Fibroblast of skin of left quadriceps (primary cell): ENCODE measurements at places on chromosomes 4 and X.

DNA sequence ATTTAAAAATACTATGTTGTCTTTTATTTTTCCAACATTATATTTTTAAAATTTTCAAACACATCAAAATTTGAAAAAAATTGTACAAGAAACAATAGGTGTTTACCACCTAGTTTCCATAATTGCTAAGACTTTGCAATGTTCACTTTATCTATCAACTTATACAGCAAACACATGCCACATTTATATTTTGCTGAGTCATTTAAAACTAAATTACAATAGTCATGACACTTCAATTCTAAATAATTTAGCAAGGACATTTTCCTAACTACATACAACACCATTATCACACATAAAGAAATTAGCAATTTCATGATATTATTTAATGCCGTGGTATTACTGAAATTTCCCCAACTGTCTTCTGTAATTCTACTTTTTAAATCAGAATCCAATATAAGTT lies 600.4 kb upstream of the CPXCR1 start:
- DNase-seq: no peak

- DNase-seq: no peak
Observed at GRCh38 chr4:10506077-10506476, 48.9 kb upstream of the ZNF518B start.

DNA sequence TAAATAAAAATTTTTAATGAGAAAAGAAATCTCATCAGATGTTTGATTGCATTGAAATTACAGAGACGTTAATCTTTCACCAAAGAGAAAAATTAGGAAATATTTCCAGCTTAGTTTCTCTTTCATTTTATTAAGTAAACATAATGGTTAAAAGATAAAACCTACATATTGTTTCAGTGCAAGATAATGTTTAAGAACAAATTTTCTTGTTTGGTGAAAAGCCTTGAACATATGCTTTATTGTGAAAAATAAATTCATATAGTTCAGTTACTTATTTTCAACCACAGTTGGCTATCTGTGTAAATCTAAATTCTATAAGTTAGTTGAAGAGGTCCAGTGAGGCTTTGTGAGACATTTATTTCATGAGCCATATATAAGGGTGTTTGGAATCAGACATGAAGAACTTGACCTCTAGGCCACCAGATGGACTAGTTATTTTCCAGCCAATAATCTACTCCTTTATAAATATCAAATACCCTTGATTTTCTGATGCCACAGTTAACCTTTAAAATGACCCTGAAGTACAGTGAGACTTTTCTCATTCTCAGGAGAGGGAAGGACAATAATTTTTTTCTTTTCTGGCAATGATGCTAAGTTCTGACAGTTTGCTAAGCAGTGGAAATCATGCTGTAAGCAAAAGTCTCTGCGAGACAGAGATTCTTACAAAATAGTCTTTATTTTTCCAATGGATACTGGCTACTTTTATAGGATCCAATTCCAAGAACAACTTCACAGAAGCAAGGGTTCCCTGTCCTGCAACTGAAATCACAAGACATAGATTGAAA lies 2.5 kb downstream of the ARSJ start:
- DNase-seq: no peak

DNA sequence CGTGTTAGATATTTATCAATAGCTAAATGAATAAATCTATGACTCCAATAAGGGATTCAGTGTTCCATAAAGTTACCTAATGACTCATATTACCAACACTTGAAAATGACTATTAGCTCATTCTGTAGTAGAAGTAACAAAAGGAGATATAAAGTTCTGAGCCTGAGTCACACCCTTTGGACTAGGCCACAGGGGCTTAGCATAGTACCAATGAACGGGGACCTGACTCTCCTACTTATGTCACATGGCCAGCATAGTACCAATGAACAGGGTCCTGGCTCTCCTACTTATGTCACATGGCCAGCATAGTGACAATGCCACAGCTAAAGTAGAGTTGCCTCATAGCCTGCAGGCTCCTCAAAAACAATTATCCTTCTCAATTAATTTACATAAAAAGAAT lies 43.7 kb downstream of the MAGEB16 start:
- no peak for DNase-seq

GRCh38 chr4:4387531-4388310 lies 819 bp downstream of the NSG1 start:
- DNase-seq: no peak

- no peak for DNase-seq
Observed at GRCh38 chr4:120545391-120545790, 377.1 kb downstream of the PRDM5 start.

DNA sequence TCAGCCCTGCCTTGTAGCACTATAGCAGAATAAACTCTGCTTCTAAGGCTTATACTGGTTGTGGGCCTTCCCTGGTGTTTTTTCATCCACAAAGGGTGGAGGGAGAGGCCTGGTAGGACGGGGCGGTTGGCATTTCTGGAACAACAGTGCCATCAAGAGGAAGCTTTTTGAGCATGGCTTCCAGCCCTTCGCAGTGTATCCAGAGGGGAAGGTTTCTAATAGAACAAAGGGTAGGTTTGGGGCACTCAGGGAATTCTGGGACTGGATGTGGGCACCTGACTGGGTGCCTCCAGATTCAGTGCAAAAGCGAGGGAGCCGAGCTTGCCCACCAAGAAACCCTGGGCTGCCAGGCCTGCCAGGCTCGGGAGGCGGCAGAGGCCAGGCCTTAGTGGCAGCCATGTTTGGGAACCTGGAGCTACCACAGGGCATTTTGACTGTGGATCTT lies 229.6 kb upstream of the AGTR2 start:
- no peak for DNase-seq

DNA sequence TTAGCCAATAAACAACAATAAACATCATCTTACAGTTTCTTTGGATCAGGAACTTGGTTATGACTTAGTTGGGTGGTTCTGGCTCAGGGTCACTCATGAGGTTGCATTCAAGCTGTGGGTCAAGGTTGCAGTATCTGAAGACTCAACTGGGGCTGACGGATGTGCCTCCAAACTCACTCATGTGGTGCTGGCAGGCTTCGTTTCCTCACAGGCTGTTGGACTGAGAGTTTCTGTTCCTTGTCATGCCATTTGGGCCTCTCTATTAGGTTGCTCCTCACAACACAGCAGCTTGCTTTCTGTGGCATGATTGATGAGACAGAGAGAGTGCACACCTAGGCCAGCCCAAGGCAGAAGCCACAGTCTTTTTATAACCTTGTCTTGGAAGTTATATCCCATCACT lies 20.7 kb downstream of the FRMPD3 start:
- DNase-seq: no peak
